ENCODE measurements at places on chromosomes 4 and X.

- DNase-seq: no peak
These were observed 44.2 kb downstream of the CLCN3 start for GRCh38 chr4:169664615-169665014.

DNA sequence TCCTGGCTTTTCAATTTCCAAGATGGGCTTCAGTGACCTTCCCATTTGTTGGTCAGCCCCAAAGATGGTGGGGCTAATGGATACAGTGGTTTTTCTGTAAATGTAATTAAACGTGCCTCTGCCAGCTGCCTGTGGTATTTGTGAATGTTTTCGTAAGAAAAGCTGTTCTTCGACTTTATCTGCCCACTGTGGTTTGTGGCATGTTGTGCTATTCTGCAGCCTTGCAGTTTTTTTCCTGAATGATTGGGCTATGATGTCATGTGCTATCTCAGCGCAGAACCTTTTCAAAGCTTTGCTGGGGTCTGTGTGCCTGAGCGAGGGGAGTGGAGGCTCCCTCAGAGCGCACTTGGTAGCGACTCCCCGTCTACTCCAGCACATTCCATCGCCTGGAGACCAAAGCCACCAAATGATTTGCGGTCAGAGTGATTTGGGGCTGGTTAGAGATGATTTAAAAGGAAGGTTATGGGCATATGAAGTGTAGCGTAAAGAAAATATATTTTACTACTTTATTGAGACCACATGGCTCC is 137.5 kb downstream of the PALLD start:
- no peak for DNase-seq

- no peak for DNase-seq
These were observed 53.7 kb downstream of the ZAR1 start for GRCh38 chr4:48543796-48544195.

GRCh38 chr4:153223930-153224329 is 19.7 kb downstream of the TRIM2 start:
- DNase-seq: no peak

- no peak for DNase-seq
These were observed 274.9 kb upstream of the GK2 start for GRCh38 chr4:79682801-79683530.

DNA sequence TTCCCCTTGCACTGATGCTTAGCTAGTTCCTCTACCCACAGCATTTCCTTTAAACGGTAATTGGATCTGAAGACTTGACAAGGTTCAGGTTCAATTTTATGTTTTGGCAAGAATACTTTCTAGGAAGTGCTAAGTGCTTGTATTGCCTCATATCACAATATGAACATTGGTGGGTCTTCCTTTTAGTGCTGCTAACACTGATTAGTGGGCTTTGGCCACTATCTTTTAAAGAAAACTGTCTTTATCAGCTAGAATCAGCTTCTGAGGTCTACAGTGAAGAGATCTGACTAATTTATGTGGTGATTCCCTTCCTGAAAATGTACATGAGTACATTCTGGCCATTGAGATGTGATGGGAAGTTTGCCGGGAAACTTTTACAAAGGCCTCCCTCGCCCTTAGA is 316.7 kb upstream of the KLF3 start:
- DNase-seq: no peak

- no peak for DNase-seq
These were observed 37.6 kb downstream of the ARFIP1 start for GRCh38 chr4:152817331-152817730.

- no peak for DNase-seq
These were observed 546.5 kb upstream of the SMIM31 start for GRCh38 chr4:164207460-164207859.

- no peak for DNase-seq
These were observed 15.7 kb upstream of the BANK1 start for GRCh38 chr4:101774807-101775206.

DNA sequence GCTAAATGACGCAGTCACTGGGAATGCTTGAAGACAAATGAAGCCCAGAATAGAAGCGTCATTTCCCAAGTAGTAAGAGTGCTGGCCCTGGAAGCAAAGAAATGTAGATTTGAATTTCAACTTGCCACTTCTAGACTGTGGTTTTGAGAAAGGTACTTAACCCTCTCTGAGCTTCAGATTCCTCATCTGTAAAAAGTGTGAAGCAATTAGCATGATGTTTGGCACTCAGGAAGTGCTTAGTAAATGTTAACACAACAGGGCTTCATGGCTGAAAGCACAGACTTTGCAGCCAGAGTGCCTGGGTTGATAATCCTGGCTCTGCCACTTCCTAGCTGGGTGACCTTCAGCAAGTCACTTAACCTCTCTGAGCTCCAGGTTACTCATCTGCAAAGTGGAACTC is 147.4 kb upstream of the RPS6KA3 start:
- DNase-seq: no peak

GRCh38 chr4:111040904-111041303 is 418.0 kb upstream of the PITX2 start:
- no peak for DNase-seq

DNA sequence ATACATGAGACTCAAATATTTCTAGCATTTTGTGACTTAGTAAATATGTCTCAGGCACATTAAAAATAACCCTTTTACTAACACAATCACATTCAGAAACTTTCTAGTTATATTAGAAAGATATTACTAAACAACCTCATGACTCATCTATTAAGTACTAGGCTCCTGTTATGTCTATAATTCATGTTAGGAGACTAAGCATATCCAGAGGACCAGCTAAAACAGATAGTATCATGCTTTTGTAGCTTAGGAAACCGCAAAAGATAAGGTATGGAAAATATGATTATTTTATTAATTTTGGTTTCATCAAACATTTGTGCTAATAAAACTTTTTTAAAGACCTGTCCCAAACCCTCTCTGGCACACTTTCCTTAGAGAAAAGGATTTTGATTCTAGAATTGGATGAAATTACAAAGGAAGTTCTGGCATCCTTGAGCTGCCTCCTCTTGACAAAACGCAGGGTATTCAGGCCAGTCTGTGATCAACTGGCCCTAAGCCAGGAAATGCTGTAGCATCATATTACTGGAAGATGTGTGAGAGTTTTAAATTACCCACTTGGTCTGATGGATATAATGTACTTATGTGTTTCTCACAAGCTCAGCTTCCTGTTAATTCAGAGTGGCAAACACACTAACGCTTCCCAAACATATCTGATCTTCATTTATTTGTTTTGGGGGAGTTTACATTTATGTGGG is 60.4 kb downstream of the NRK start:
- DNase-seq: no peak

DNA sequence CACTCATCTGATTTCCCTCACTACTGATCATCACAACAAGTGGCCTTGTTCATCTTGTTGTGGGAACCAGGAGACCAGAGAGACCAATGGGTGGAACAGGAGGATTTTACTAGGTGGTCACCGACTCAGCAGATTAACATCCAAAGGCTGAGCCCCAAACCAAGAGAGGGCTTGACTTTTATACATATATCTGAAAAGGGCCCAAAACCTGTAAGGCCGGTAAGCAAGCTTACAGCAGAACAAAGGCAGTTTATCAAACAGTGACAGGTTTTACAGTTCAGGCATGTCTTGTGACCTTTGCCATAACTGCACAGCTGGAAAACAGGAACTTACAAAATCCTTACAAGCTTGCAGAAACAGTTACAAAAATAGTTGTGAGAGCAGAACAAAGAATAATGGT is 195.9 kb downstream of the OR13H1 start:
- no peak for DNase-seq

DNA sequence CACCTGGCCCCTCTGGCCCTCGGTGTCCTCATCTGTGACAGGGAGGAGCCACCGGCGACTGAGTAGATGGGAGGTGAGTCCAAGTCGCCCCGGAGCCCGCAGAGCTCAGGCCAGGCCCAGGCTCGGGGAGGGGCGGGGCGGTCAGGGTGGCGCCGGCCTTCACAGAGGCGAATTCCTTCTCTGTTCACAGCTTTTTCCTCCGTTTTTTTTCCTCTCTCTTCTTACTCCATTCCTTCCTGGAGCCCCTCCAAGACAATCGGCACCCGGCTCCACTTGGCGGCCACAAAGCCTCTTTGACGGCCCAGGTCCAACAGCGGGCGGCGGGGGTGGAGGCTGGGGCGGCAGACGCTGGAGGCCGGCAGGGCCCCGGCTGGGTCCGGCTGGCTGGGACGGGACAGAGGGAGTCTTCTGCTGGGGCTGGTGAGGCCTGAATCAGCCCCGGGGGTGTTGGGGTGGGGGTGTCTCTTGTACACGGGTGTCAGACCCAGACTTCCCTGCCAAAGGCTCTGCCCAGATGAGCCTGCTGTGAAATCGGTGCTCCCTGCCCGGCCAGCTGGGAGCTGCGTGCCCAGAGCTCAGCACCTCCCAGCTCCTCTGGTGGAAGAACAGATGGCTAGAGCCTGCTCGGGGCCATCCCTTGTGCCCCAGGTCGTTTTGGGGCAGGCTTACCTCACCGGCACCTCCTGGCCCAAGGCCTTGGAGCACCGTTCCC is 22.6 kb downstream of the FGFRL1 start:
- no peak for DNase-seq

GRCh38 chr4:94221916-94222315 is 14.3 kb downstream of the SMARCAD1 start:
- DNase-seq: no peak

DNA sequence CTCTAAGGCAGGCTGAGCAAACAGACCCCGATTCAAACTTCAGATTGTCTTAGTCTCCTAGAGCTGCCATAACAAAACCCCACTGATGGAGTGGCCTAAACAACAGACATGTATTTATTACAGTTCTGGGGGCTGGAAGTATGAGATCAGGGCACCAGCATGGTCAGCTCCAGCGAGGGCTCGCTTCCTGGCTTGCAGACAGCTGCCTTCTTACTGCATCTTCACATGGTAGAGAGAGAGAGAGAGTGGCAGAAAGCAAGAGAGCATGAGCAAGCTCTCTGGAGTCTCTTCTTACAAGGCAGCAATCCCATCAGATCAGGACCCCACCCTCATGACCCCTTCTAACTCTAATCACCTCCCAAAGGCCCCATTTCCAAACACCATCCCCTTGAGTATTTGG is 22.3 kb upstream of the SORCS2 start:
- no peak for DNase-seq

GRCh38 chr4:21948347-21949072 is at the start of gene KCNIP4:
TSS of gene KCNIP4 (minus strand) at chr4:21948772.
- DNase-seq: no peak

- no peak for DNase-seq
These were observed 10.9 kb upstream of the WFS1 start for GRCh38 chr4:6258741-6259140.

- no peak for DNase-seq
These were observed 279.3 kb upstream of the DIPK2B start for GRCh38 chrX:45479835-45480422.

DNA sequence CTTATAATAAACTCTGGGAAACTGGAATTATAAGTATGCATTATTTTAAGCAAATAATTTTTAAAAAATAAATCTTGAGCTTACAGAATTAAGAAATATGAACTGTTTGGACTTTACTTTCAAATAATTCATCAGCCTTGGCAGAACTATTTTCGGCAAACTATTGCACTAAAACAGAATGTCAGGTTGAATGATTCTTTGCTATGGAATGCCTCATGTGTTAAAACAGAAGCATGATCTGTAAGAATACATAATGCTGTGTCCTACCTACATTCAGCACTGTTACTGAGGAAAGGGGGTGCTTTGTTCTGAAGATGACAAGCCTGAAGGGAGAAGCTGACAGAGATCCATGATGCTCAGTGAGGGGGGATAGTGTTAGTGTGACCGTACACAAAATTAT is 55.6 kb upstream of the EXOC1L start:
- no peak for DNase-seq
